Kidney (tissue), 22 donors: ENCODE measurements at places on chromosomes 5 and 9. TPM values are rescaled to one million over a fixed set of nuclear protein-coding genes. Genes with fewer than 3 reads are reported as not detected.

The LCN15 gene
- polyA plus RNA-seq = not detected

The FASTKD3 gene
- 15.3 TPM for polyA plus RNA-seq

The ZFP2 gene
- 3.1 TPM for polyA plus RNA-seq

The MED7 gene
- polyA plus RNA-seq = 28.6 TPM

The C7 gene
- 158 TPM for polyA plus RNA-seq

- no peak overlapping the region for H3K4me3 ChIP-seq
- no peaks in the 10 kb centered on the region for H3K27me3 ChIP-seq
- no peak overlapping the region for H3K27ac ChIP-seq
- no peaks in the 10 kb centered on the region for H3K36me3 ChIP-seq
- peak; percentile 80 for DNase-seq
Measured at GRCh38 chr5:73792687-73793320, 166.8 kb downstream of the ARHGEF28 start.

GRCh38 chr5:35476797-35477196 lies 140.9 kb upstream of the SPEF2 start:
- H3K4me1 ChIP-seq = no peaks in the 10 kb centered on the region
- H3K27ac ChIP-seq = no peak overlapping the region
- no peak for DNase-seq
- no peaks in the 10 kb centered on the region for H3K27me3 ChIP-seq
- no peak overlapping the region for H3K4me3 ChIP-seq
- no peaks in the 10 kb centered on the region for H3K36me3 ChIP-seq

DNA sequence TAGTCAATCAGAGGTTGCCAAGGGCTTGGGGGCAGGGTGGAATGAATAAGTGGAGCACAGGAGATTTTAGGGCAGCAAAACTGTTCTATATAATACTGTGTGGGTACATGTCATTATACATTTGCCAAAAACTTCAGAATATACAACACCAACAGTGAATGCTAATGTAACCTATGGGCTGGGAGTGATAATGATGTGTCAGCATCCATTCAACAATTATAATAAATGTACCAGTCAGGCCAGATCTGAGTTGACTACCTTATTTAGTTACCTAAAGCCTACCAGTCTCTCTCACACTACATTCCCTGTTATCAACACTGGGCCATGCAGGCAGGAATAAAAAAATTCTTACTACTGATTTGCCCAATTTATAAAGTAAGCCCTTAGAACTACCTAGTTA lies 884.5 kb downstream of the TLE1 start:
- no peak overlapping the region for H3K4me3 ChIP-seq
- no peaks in the 10 kb centered on the region for H3K27me3 ChIP-seq
- H3K36me3 ChIP-seq = no peaks in the 10 kb centered on the region
- no peak for DNase-seq
- H3K27ac ChIP-seq = no peak overlapping the region

DNA sequence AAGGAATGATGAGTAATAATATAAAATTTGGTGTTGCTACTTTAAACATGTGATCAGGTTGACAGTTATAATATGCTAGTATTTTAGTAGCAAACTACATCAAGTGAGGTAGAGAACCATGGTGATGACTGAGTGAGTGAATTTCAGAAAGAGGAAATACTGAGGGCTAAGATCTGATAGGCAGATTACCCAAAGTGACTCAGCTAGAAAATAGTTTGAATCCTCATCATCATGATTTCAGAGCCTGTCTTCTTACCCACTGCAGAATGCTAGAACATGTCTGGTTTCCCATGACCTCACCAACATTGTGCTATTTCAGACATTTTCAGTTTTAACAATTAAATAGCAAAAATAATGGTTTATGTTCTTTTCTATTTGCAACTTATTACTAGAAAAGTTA lies 602.1 kb downstream of the TAF11L14 start:
- no peaks in the 10 kb centered on the region for H3K4me1 ChIP-seq
- H3K27ac ChIP-seq = no peak overlapping the region
- no peak overlapping the region for H3K4me3 ChIP-seq
- no peaks in the 10 kb centered on the region for H3K27me3 ChIP-seq
- H3K36me3 ChIP-seq = no peaks in the 10 kb centered on the region

DNA sequence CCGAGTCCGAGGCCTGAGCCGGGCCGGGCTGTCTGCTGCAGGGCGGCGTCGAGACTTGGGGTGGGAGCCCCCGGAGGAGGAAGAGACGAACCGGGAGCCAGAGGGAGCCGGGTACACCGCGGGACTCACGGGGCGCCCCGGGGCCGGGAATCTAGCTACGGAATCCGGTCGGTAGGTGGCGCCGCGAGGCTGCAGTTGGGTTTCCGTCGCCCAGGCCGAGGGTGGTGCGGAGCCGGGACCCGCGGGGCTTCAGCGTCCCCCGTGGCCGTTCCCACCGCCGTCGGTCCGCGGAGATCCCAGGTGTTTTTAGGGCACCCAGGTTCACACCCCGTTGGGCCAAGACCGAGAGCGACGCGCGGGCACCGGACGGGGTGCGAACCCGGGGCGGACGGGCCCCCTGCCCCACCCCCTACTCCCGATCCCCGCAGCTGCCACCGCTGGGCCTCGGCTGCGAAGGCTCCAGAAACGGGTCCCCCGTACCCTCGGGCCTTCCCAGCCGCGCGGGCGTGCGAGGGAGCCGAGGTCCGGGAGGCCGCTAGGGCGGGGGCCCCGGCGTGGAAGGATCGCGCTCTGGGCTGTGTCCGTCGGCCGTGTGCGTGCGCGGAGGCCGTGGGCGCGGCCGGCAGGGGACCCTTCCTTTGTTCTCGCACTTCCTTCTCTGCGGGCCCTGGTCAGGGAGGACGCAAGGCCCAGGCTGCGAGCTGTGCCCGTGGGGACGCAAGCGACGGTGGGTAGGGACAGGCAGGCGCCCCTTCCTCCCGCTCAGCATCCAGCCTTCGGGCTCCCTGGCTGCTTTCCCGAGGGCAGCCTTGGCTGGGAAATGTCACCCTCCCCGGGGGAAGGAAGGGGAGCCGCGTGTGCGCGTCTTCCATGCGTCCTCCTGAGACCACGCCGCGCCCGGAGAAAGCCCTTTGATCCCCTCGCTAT lies 146.6 kb downstream of the GAPVD1 start:
- no peaks in the 10 kb centered on the region for H3K27me3 ChIP-seq
- H3K27ac ChIP-seq = no peak overlapping the region
- H3K4me3 ChIP-seq = peak overlapping the region; percentile 11
- peak; percentile 83 for DNase-seq
- no peaks in the 10 kb centered on the region for H3K36me3 ChIP-seq
- peaks cover 6% of the 10 kb centered on the region for H3K4me1 ChIP-seq

DNA sequence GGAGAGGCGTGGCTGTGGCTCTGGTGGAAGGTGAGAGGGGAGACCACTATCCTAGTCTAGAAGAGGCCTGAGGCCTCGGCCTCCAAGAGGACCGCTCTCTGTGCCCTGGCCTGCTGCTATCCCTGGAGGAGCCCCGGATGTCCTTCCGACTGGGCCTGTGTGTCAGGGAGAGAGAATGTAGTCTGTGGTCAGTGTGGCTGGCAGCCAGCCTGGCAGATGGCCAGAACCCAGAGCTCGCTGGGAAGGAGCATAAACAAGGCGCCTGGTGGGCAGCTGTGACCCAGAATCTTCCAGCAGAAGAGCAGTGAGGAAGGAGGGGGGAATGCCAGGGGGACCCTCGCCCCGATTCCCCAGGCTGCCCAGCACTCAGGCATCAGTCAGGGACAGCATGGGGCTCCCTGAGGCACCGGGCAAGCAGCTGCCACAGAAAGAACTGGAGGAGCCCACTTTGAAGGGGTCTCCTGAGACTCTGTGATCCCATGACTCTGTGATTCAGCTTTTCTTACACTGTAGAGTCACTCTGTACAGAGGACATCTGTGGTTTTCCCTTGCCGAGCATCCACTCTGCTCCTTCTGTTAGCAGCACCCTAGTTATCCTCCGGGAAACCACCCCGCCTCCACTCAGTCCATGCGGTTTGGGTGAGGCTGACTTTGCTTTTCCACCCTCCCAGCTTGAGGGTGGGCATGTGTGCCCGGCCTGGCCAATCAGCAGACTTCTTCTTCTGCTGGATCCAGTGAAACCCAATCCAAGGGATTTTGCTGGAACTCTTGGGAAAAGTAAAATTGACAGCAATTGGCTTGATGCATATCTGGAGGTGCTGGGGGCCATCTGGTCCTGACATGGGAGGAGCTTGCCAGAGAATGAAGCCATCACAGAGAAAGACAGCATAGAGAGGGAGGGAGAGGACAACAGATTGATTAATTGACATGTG lies 46.2 kb upstream of the PWWP2A start:
- H3K27ac ChIP-seq = peak overlapping the region; percentile 56
- DNase-seq = peak; percentile 35
- peaks cover 8% of the 10 kb centered on the region for H3K4me1 ChIP-seq
- H3K4me3 ChIP-seq = no peak overlapping the region
- no peaks in the 10 kb centered on the region for H3K27me3 ChIP-seq
- no peaks in the 10 kb centered on the region for H3K36me3 ChIP-seq

- no peaks in the 10 kb centered on the region for H3K27me3 ChIP-seq
- peaks cover 14% of the 10 kb centered on the region for H3K4me1 ChIP-seq
- no peak overlapping the region for H3K27ac ChIP-seq
- no peak overlapping the region for H3K4me3 ChIP-seq
Measured at GRCh38 chr5:180784497-180785097, 18.0 kb downstream of the MGAT1 start.

DNA sequence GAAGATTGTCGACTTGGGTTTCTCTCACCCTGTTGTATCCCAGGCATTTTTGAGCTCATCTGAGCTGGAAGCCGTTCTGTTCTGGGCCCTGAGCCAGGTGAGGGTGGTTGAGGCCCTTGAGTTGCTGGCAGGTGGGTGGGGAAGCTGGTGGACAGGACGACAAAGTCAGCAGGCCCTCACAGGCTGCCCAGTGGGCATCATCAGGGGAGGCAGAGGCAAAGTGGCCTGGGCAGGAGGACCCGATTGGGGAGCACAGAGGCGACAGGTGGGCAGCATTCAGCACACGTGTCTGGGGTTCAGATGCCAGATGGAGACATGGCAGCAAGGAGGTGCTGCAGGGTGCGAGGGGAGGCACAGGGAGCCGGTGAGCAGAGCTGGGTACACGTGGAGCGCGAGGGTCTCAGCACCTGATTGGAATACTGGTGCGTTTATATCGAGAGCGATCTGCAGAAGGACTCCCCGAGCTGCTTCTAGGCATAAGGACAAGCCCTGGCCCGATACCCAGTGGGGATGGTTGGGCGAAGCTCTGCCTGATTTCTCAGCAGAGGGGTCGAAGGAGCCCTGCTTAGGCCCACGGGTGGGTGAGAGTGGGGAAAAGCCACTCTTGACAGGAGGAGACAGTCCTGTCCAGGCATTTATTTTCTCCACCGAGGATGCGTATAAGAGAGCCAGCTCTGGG lies 49.0 kb upstream of the SUSD3 start:
- no peak for DNase-seq
- H3K27me3 ChIP-seq = no peaks in the 10 kb centered on the region
- H3K4me1 ChIP-seq = no peaks in the 10 kb centered on the region
- no peak overlapping the region for H3K4me3 ChIP-seq
- no peak overlapping the region for H3K27ac ChIP-seq
- H3K36me3 ChIP-seq = no peaks in the 10 kb centered on the region

DNA sequence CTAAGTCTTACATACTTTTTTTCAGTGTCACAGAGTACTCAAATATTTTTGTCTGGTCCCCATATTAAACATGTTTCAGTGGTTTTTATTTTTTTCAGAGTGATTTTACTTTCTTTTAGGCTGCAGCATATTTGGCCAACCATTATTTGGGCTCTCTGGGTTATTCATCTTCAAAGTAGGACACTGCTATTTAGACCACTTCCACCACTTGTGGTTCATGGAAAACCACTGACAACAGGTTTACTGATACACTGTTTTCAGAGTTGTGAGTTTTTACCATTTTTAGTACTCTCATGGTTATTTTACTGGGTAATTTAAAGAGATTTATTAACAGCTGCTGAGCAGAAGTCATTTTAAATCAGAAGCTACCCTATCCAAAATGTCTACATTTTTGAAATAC lies 437.6 kb downstream of the KIAA0825 start:
- H3K36me3 ChIP-seq = no peaks in the 10 kb centered on the region
- DNase-seq = no peak
- no peak overlapping the region for H3K27ac ChIP-seq
- H3K4me1 ChIP-seq = no peaks in the 10 kb centered on the region
- no peaks in the 10 kb centered on the region for H3K27me3 ChIP-seq

DNA sequence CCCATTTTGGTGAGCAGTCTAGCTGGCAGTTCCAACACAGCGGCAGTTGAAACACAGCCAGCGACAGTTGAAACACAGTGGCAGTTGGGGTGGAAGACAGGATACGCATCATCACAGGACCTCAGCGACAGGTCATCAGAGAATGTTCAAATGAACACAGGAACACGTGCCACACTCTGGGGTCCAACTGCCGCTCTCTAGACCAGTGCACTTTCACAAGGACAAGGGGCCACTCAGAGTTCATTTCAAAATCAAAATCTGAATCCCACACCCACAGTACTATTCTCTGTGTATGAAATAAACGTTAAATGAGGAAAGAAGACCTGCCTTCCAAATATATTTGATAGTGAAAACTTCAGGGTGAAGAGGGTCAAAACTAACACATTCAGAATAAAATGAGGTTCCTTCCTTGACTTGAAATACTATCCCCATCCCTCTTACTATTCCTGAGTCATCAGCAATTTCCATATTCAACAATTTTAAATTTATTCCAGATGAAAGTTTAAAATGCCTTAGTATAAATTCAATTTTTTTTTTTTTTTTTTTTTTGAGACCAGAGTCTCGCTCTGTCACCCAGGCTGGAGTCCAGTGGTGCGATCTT lies 53.0 kb upstream of the SIMC1 start:
- H3K27ac ChIP-seq = no peak overlapping the region
- peak; percentile 47 for DNase-seq
- no peak overlapping the region for H3K4me3 ChIP-seq
- no peaks in the 10 kb centered on the region for H3K27me3 ChIP-seq

GRCh38 chr9:93205045-93205768 lies 21.3 kb downstream of the WNK2 start:
- peak; percentile 76 for DNase-seq
- no peak overlapping the region for H3K27ac ChIP-seq
- H3K4me1 ChIP-seq = no peaks in the 10 kb centered on the region
- no peaks in the 10 kb centered on the region for H3K27me3 ChIP-seq
- H3K36me3 ChIP-seq = no peaks in the 10 kb centered on the region

- H3K4me1 ChIP-seq = no peaks in the 10 kb centered on the region
- no peaks in the 10 kb centered on the region for H3K27me3 ChIP-seq
- peaks cover 9% of the 10 kb centered on the region for H3K36me3 ChIP-seq
- no peak overlapping the region for H3K4me3 ChIP-seq
Measured at GRCh38 chr5:38944282-38944681, 98.5 kb downstream of the OSMR start.

DNA sequence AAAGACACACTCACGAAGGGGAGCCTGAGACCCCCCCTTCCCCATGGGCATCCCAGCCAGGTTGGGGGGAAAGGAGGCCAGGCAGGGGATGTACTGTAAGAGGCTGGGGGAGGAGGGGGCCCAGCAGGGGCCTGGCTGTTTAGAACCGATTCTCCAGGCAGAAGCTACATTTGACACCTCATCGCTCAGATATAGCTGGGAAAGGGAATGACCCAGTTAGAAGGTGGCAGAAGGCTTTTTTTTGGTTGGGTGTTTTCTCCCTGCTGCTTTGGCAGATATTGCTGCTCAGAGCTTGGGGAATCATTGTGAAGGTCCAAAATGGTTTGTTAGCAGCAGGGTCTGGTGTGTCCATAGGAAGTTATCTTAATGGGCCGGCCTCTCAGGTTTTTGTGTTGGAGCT lies 6.0 kb downstream of the CDX1 start:
- peaks cover 2% of the 10 kb centered on the region for H3K4me1 ChIP-seq
- H3K36me3 ChIP-seq = no peaks in the 10 kb centered on the region
- H3K4me3 ChIP-seq = no peak overlapping the region
- no peak overlapping the region for H3K27ac ChIP-seq
- no peak for DNase-seq
